Subcutaneous preadipocyte (primary cell): ENCODE measurements at places on chromosomes 16 and 17. TPM values are rescaled to one million over a fixed set of nuclear protein-coding genes. Genes with fewer than 3 reads are reported as not detected.

Gene CACNB1
- 8.8 and 9.0 TPM in 2 replicates for total RNA-seq

Gene KCTD11
- total RNA-seq = 2.6 and 4.1 TPM in 2 replicates

Gene CCL1
- not detected in 2 replicates for total RNA-seq

Gene CLEC19A
- total RNA-seq = not detected in 2 replicates

Gene CMTM2
- not detected in 2 replicates for total RNA-seq

Gene CCDC200
- total RNA-seq = 0.37 TPM in 1 of 2 replicates, not detected in the other

Gene NTN3
- under 0.01 and 0.20 TPM in 2 replicates for total RNA-seq

Gene GAST
- total RNA-seq = not detected in 2 replicates

Gene MAP2K6
- total RNA-seq = 0.39 and 1.5 TPM in 2 replicates

Gene OMG
- total RNA-seq = 0.73 and 1.8 TPM in 2 replicates

Gene CDK5R1
- 0.73 and 0.78 TPM in 2 replicates for total RNA-seq

Gene CDK3
- total RNA-seq = 0.37 and 0.98 TPM in 2 replicates

Gene CSH2
- total RNA-seq = not detected in 2 replicates

Gene DVL2
- total RNA-seq = 63.9 and 93.2 TPM in 2 replicates

Gene TBC1D3G
- not detected in 2 replicates for total RNA-seq

Gene CA4
- not detected in 2 replicates for total RNA-seq

Gene SLC4A1
- total RNA-seq = not detected in 2 replicates

Gene TBX6
- total RNA-seq = 0.39 TPM in 1 of 2 replicates, not detected in the other

Gene KRT20
- total RNA-seq = not detected in 2 replicates

Gene GDPD3
- 0.78 and 1.8 TPM in 2 replicates for total RNA-seq

Gene SOX8
- total RNA-seq = under 0.01 and 0.78 TPM in 2 replicates

Gene GUCY2D
- under 0.01 TPM in 1 of 2 replicates, not detected in the other for total RNA-seq

Gene PRSS27
- 0.37 and 0.78 TPM in 2 replicates for total RNA-seq
